ENCODE measurements at places on chromosomes 6 and 20.
A peak's percentile ranks its signal among the peaks of the same experiment; 100 is the strongest.

- DNase-seq: no peak
Measured at GRCh38 chr6:110898111-110898510, 23.5 kb downstream of the AMD1 start.

DNA sequence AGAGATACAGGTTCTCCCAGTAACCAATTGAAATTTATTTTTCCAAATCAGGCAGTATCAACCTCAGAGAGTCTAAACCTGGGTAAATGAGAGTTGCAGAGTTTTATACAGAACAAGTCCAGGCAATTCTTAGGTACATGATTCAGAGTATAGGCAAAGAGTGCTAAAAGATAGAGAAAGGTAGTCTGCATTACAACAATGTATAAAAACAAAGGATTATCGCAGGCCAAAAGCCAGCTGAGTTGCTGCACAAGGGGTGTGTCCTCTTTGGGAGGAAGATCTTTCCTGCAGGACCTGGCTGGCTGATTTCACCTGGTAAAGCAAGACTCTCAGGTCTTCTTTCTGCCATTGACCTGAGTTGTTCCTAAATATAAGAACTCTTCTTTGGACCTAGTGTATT is 48.9 kb upstream of the ECHDC1 start:
- DNase-seq: no peak

- no peak for DNase-seq
Measured at GRCh38 chr20:24436160-24436559, 33.3 kb upstream of the SYNDIG1 start.

GRCh38 chr6:28659250-28659566 is 133.5 kb downstream of the GPX5 start:
- DNase-seq: no peak

DNA sequence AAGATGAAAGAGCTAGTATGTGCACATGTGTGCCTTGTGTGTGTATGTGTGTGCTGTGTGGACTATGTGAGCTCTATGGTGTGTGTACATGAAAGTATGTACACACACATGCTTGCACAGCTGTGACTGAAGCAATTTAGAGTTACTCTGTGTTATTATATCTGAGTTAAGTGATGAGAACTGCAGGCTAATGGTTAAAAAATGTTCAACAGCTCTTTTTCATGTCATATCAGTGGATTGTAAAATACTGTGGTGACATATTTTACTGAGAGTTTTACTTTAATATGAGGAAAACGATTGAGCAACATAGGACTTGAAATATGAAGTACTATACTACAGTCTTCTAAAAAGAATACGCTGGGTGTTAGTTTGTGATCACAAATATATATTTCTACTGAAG is 195.7 kb upstream of the KCNK16 start:
- no peak for DNase-seq

GRCh38 chr6:166786704-166787293 is 159.7 kb upstream of the RPS6KA2 start:
- DNase-seq: peak; percentile 10

- no peak for DNase-seq
Measured at GRCh38 chr6:158743033-158743651, 76.0 kb downstream of the EZR start.

DNA sequence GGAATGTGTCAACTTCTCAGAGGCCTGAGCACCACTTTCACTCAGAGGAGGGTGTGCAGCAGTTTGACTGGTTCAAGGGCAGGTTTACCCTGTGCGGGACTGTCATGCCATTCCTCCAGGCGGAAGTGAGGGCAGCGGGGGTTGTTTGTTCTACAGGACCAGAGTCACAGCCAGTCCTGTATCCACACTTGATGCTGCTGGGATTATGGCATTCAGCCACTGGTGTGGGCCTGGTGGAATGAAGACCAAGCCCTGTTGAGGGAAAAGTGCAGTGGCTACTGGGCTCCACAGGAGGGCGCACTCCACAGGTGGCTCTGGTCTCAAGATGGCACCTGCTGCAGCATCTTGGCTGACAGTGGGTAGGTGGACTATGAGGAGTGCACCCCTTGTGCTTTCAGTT is 14.8 kb downstream of the SEMG2 start:
- no peak for DNase-seq

DNA sequence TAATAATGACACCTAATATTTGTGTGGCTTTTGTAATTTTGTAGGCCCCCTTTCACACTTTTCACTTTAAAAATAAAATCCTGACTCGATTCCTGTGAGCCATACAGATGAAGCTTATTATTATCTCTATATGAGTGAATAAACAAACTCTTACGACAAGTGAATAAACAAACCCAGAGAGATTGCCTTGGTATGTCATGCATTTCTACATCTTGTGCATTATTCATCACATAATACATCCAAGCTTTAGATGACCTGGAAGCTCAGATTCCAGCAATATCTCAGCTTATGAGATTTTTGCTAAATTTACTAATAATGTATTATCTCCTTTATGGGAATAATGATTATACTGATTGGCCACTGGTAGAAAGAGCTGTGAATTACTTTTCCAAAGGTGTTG is 248.2 kb downstream of the TBX18 start:
- DNase-seq: no peak

GRCh38 chr6:109515781-109516409 is 32.9 kb upstream of the ZBTB24 start:
- no peak for DNase-seq

DNA sequence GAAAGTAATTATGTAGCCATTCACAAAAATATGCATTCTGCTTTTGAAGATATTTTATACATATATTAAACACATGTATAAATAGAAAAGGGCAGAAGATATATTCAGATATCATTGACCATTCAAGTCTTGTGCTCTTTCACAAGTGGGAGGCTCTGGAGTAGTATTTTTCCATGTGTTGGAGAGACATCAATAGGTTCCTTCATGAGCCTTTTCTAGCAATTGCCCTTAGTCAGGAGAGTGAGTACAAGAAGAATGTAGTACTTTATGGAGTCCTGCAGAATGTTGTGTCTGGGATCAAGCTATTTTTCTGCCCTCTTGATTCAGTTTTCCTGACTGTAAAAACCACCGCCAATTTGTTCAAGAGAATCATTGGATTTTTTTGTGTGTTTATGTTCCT is 117.9 kb downstream of the LRRC1 start:
- DNase-seq: no peak

DNA sequence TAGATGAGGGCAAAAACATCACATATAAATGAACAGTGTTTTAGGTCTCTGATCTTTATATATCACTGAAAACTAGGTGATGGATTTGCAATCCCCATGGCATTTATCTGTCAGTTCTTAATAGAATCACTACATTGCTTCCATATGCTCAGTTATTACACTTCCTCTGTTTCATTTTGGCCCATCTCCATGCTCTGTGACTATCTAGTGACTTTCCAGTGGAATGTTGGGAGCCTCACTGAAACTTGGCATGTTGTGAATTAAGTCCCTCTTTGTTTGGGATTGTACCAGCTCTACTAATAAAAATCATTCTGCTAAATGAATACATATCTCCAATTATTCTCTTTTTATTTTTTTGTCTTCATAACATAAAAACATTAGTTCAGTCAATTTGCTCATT is 226.1 kb upstream of the CEP162 start:
- DNase-seq: no peak

DNA sequence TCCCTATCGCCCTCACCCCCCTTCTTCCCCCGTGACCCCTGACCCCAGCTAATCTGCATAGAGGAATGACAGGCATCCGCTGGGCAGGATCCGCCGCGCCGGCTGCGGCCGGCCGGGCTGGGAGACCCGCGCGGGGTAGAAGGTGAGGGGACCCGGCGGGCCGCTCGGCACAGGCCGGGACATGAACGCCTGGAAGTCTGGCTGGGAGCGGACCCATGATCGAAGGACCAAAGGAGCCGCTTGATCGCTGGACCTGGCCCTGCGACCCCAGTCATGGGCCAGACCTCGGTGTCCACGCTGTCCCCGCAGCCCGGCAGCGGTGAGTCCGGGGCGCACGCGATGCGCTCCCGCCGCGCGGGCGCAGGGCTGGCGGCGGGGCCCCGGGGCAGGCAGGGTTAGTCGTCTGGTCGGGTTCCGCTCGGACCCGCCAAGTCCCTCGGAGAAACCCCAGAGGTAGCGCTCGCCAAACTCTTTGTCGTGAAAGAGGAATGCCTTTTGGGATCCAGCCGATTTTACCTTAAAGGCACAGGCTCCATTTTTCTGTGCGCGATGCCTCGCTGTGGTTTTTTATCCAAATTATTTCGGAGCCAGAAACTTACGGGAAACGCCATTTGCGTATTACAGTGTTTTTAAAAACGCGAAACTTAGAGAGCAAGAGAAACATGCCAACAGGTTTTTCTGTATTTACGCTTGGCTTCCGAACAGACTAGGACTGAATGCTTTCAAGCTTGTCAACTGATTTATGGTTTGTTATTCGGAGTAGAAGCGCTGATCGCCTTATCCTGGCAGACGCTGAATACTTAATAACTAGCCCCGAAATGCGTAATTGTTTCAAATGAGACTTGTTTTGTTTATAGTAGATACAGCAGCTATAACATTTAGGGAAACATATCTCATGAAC is at the start of gene PHACTR2:
TSS of gene PHACTR2 (plus strand) at position 75 of the 901 bp plus-strand sequence. CDS start at position 274, 199 bp downstream.
- DNase-seq: peak; percentile 22

- DNase-seq: no peak
Measured at GRCh38 chr6:27205375-27206278, 41.9 kb upstream of the PRSS16 start.

DNA sequence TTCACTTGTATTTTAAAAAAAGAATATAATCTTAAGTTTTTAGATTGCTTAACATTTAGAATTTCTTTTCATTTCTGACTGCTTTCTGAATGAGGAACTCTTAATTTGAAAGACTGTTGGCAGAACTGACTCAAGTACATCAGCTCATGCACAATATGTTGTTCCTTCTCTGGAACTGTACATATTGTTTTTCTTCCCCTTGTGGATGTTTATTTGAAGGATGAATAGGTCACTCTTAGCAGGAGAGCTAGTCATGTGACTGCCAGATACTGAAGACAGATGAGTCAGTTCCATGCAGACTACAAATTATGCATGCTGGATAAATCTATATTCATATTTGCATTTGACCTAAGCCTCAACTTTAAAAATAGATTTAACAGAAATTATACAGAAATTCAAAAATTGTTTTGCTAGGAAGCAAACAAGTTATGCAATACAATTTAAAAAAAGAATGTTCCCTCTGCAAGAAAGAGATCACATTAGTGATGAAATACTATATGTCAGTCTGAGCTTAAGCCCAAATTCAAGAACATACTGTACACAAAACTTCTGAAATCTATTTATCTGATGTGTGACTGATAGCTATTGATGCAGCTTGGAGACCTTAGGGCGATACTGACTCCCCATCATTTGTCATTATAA is 1274.9 kb upstream of the GJE1 start:
- no peak for DNase-seq

DNA sequence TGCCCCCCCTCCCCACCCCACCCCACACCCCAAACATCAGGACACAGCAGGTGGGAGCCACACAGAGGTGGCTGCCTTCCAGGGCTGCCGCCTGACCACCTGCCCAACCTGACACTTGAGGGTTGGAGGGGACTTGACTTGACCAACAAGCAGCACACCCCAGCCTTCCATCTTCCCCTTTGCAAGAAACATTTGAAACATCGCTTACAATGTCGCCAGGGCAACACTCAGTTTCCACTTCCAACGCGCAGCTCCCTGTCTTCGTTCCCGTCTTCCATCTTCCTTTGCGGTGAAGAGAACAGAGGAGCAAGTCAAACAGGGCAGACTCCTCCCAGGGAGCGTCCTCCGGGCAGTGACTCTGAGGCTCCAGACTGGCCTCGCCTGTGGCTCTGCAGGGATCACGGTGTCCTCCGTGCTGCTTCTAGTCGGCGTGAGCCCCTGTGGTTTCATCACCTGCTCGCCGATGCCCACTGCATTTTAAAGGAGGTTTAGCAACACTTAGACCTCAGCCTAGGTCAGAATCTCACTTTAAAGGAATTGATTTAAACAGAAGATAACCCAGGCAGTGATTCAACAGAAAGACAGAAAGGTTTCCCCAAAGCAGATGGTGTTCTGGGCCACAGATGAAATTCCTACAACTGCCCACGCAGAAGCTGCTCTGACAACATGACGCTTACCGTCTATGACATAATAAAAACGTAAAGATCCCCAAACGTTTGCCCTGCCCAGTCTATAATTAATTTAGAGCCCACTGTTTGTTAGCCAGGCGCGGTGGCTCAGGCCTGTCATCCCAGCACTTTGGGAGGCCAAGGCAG is 130.8 kb downstream of the TAF4 start:
- DNase-seq: no peak

DNA sequence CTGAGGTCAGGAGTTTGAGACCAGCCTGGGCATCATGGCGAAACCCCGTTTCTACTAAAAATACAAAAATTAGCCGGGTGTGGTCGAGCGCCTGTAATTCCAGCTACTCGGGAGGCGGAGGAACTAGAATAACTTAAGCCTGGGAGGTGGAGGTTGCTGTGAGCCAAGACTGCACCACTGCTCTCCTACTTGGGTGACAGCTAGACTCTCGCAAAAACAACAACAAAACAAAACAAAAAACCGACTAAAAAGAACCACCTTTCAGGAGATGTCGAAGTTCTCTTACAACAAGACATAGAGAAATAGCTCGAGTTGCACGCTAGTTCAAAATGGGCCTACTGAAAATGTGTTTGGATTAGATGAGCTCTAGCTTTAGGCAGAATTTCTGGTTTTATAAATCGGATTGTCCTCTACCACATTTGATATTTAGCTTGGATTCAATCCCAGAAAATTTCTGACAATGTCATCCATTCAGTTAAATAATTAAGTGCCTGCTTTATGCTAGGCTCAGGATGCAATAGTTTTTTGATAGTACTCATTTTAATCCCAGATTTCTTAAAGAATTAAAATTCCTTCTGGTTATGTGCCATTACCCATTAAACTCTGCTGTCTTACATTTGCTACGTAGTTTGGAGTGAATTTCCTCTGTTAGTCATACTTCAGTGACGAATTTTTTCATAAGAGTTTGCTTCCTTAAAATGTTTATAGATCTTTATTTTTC is 137.5 kb upstream of the SHLD1 start:
- DNase-seq: no peak

DNA sequence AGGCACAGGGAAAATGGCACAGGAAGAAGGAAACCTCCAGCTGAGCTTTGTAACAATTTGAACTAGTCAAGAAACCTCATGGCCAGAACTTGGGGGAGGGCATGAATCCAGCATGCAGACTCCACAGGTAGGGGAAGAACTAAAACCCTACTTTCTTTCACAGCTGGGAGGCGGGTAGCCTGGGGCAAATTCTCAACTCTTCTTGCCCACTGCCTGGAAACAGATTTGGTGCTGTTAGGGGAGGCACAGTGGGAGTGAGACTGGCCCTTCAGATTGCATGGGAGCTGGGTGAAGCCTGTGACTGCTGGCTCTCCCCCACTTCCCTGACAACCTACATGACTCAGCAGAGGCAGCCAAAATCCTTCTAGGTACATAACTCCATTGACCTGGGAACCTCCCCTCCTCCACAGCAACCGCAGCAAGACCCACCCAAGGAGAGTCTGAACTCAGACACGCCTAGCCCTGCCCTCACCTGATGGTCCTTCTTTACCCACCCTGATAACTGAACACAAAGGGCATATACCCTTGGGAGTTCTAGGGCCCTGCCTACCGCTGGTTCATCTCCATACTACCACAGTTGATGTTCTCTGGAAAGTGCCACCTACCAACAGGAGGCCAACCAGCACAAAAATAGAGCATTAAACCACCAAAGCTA is 37.2 kb upstream of the TRIM27 start:
- DNase-seq: no peak
